Testis (tissue), 5 donors: ENCODE measurements at places on chromosomes 7 and 10. TPM values are rescaled to one million over a fixed set of nuclear protein-coding genes. Genes with fewer than 3 reads are reported as not detected.

Gene OR6V1
- total RNA-seq = not detected

Gene AKR1D1
- 0.87 TPM for total RNA-seq

Gene SLC16A12
- total RNA-seq = 1.9 TPM

Gene WIPF3
- total RNA-seq = 80.7 TPM

Gene GBF1
- 72.1 TPM for total RNA-seq

Gene ZNF488
- 3.2 TPM for total RNA-seq

Gene STEAP4
- total RNA-seq = 16.2 TPM

Gene TET1
- total RNA-seq = 3.8 TPM

Gene DENND2A
- 4.1 TPM for total RNA-seq

Gene FAM3C
- total RNA-seq = 35.9 TPM

Gene LRIT1
- 6.6 TPM for total RNA-seq
